ENCODE measurements at places on chromosomes 3 and 15.

- DNase-seq: no peak
Observed at GRCh38 chr3:66158933-66159683, 61.7 kb upstream of the SLC25A26 start.

DNA sequence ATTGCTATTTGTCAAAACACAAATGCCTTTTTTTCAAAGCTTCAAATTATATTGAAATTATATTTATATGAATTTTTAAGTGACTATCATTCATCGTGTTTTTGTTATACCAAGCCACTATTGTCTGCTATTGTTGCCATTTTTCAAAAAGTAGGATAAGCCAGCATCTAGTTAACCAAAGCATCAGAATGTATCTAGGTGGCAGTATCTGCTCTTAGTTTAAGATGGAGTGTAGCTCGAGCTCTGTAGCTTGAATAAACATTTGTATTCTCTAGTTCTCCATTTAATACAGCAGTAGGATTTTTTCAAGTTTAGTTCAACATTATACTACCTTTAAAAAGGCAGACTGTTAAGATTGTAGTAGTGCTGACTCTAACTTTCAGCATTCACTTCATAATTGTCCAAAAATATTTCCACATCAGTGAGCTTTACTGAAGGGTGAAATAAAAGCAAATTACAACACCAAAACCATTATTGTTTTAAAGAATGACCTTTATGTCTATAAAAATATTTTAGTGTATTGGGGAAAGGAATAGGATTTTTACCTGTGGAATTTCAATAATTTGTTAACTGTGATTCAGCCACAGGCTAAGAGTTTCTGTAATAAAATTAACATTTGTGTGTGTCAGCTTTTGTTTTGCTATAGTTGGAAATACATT, 19.6 kb upstream of the C15orf61 start:
- no peak for DNase-seq

GRCh38 chr3:37989821-37990480, 635 bp upstream of the VILL start:
- DNase-seq: no peak

DNA sequence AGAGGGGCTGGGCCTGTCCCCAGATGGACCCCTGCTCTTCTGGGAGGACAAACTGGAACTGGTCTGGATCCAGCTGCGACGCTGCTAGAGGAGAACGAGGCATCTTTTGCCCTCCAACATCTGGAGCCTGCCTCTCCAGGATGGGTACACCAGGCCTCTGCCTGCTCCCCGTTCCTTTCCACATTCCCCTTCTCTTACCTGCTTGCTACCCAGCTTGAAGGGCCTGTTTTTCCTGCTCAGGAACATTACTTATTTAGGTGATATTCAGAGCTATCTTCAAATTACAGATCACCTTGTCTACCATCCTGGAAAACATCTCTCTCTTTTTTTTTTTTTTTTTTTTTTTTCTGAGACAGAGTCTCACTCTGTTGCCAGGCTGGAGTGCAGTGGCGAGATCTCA, 64.0 kb downstream of the CHRD start:
- DNase-seq: no peak

GRCh38 chr3:32290619-32291018, 52.1 kb downstream of the CMTM8 start:
- DNase-seq: no peak

DNA sequence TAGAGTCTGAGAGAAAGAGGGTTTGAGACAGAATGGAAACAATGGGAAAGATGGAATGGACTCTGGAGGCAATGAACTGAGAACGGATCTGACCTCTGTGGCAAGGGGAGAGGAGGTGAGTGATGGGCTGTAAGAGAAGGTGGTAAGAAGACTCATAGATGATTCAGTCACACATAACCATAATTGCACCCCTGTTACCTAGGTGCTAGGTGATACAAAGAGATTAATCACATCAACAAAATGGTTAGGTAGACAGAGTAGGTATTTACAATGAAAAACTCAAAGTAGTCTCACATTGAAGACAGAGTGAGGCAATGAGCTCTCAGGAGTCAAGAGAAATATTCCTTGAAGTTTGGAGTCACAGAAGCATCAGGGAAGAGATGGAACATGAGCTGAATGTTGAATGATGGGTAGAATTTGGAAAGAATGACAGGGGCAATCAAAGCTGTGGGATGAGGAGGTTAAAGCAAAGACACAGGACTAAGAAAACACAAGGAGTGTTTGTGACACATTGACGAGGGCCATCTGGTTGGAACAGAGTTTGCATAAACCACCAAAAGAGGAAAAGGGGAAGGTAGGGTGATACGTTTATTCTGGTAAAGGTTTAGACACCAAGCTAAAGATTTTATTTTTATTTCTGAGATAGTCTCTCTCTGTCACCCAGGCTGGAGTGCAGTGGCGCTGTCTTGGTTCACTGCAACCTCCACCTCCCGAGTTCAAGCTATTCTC, 32.7 kb downstream of the MME start:
- DNase-seq: no peak

DNA sequence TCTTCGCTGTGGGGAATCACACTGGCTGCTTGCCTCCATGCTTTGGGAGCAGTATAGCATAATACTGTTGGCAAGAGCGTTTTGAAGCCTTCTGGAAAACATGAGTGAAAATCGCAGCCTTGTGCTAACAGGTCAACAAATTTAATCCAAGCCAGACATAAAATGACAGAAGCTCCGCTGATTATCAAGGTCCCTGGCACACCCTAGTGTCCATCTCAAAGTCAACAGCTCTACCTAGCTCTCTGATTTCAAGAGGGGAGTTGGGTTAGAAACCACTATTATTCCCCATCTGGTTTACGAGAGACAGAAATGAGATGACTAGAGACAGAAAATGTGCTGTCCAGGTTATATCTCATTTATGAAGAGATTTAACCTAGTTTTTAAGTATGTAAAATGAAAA, 73.6 kb upstream of the MDFIC2 start:
- DNase-seq: no peak

- no peak for DNase-seq
Observed at GRCh38 chr3:52926554-52926953, 29.2 kb upstream of the STIMATE start.

GRCh38 chr3:52615166-52615565, 70.5 kb downstream of the PBRM1 start:
- DNase-seq: no peak

- DNase-seq: no peak
Observed at GRCh38 chr3:165800970-165801369, 36.3 kb downstream of the BCHE start.

DNA sequence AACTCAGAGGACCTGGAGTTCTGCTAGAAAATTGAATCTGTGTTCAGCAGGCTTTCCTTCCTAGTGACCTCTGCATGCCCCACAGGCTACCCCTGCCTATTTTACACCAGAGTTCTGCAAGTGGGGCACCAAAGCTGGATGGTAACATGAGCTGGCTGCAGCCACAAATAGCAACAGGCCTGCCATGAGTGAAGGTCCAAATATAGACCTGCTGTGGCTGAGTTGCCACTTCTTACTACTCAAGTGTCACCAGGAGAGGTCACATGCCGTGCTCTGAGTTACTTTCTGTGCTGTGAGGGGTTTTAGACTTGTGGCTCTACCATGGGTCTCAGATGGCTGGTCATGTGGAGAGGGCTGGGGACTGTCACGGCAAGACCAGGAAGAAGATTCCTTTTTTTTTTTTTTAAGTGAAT, at the start of gene FSD2:
FSD2 (minus strand) TSS at position 76 of the 413 bp plus-strand sequence. CDS start 18,679 bp downstream, outside the sequence.
- no peak for DNase-seq

- peak; percentile 60 for DNase-seq
Observed at GRCh38 chr15:65791335-65792137, 557 bp downstream of the DENND4A start.

GRCh38 chr3:160486459-160486869, 36.9 kb upstream of the TRIM59 start:
- peak; percentile 15 for DNase-seq

GRCh38 chr15:70251246-70251990, 153.7 kb upstream of the TLE3 start:
- no peak for DNase-seq

DNA sequence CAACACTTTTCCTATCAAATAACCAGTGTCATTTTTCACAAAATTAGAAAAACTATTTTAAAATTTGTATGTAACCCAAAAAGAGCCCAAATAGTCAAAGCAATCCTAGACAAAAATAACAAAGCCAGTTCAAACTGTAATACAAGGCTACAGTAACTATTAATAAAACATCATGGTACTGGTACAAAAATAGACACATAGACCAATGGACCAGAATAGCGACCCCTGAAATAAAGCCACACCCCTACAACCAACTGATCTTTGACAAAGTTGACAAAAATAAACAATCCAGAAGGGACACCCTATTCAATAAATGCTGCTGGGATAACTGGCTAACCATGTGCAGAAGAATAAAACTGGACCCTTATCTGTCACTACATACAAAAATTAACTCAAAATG, 19.9 kb downstream of the TM4SF18 start:
- no peak for DNase-seq

- no peak for DNase-seq
Observed at GRCh38 chr3:57958642-57959422, 49.4 kb upstream of the FLNB start.

GRCh38 chr3:21562243-21562642, 188.8 kb downstream of the ZNF385D start:
- DNase-seq: no peak

DNA sequence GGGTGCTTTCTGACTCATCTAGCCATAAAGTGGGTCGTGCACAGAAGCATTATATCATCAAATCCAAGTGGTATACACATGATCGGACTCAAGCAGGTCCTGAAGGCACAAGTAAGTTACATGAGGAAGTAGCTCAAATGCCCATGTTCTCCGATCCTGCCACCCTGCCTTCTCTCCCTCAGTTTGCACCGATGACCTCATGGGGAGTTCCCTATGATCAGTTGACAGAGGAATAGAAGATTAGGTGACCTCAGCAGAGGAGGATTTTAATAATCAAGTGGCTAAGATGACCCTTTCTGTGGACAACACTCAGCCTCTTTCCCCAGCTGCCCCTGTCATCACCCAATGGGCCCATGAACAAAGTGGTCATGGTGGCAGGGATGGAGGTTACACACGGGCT, 149.5 kb downstream of the TBC1D5 start:
- DNase-seq: no peak

DNA sequence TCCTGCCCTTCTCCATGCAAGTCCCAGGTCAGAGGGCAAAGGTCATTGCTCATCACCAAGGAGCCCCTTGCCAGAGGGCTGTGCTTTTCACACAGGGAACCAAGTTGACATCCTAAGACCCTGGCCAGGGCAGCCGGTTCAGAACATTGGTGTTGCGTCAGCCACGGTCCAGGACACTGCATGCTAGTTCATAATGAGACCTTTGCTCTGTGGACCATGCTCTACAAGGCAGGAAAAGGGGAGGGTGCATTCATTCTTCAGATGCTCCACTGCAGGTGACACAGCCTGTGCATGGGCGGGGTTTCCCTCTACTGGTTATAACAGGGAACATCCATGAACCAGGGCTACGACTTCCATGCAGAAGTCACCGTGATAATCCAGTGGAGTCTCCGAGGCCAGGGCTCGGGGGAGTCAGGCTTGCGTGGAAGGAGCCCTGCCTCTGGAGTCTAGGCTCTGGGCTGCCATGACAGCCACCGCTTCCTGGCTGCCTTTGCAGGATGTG, 81.6 kb downstream of the OCA2 start:
- no peak for DNase-seq

- no peak for DNase-seq
Observed at GRCh38 chr3:98531622-98532274, at the start of gene GPR15. GPR15 (plus strand) TSS chr3:98531978; CDS start chr3:98532034, 56 bp downstream.

DNA sequence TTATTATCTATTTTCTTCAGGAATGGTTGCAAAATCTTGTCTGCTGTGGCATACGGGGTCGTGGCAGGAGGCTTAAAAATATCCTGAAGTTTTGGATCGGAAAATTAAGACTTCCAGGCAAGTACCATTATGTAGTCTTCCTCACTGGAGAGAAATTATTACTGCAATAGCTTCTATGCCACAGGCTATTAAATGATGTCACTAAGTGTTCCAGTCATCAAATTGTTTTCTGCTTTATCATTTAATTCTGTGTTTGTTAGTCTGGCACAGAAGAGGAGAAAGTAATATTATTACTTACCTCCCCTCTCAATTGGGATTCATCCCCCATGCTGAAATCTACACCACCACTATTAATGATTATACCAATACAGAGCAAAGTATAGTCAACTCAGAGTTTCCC, 378.2 kb upstream of the ALCAM start:
- no peak for DNase-seq

DNA sequence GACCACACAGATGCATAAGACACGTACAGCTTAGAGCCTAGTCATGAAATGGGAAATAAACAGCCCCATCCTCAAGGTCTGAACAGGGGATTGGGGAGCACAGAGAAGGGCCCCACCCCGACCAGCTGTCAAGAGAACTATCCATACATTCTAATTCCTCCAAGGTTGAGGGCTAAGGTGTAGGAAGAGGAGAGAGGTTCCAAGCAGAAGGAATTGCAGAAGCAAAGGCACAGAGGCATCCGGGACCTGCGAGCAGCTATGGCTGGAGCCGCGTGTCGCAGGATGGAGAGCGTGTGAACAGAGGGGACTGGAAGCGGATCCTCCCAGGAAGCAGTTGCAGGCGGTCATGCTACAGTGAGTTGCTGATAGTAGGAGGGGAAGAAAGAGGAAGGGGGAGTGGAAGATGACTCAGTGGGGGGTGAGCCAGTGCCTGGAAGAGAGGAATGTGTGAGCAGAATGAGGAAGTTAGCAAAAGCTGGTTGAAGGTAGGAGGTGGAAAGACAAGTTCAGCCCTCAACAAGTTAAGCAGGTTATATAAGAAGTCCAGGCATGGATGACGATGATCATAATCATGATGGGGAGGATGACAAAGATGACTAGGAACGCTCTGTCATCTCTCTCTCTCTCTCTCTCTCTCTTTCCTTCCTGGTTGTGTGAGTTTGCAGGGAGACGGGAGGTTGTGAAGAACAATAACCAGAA, 89.7 kb downstream of the LIPC start:
- DNase-seq: peak; percentile 70

DNA sequence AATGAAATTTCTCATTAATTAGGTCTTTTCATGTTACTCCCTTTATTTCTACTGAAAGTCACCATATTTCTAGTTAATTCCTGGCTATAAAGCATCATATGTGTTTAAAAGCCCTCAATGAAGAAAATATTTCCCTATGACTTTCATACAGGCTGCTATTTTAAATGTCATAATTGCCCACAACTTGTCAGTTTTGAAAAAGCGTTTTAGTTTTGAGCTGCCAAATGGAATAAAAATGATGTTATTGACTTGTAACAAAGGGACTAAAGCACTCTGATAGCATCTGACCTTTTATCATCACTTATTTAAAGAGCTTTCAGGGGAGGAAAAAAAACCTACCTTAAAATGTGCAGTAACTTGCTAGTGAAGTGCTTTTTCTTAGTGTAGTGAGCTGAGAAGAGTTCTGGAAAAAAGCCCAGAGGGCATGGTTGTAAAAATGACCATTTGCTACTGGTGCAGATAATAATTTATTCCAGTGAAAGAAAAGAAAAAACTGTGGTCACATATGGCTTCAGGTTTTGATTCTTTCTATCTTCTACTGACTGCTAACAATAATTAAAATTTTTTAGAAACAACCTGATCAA, 877.2 kb downstream of the CADM2 start:
- DNase-seq: no peak

GRCh38 chr3:123778991-123779622, 105.0 kb downstream of the MYLK start:
- DNase-seq: no peak
